Stimulated activated CD4-positive, alpha-beta T cell treated with anti-CD3 and anti-CD28 coated beads, Interleukin-4, amount 100 ng/mL, for 1 hour (primary cell): ENCODE measurements at places on chromosomes 11 and 22.

- no peak for DNase-seq
Measured at GRCh38 chr11:118341815-118342489, 553 bp downstream of the CD3D start.

- DNase-seq = no peak
Measured at GRCh38 chr22:32542677-32543357, 68.2 kb downstream of the FBXO7 start.

- no peak for DNase-seq
Measured at GRCh38 chr22:46346680-46347405, 11.3 kb downstream of the TRMU start.

- DNase-seq = no peak
Measured at GRCh38 chr22:33572086-33572485, 348.2 kb downstream of the LARGE1 start.

- no peak for DNase-seq
Measured at GRCh38 chr11:61671527-61671926, 8.7 kb upstream of the DAGLA start.

DNA sequence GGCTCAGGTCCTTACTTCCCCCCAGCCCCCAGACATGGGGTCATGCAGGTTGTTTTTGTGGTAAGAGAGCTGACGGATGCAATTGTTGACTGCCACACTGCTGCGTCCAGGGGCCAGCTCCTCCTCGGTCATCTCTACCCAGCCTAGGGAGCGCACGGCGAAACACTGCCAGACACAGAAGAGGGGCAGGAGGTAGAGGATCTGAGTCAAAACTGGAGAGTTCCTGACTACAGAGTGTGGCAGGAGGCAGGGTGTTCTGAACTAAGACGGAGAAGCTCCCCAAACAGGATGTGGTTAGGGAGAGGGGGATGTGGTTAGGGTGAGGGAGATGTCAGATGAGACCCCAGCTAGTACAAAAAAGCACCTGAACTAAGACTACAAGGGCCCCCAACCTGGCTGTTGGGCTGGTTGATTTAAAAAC is 12.3 kb downstream of the SMPD1 start:
- DNase-seq = no peak
